ENCODE measurements at places on chromosomes 11 and 22.

DNA sequence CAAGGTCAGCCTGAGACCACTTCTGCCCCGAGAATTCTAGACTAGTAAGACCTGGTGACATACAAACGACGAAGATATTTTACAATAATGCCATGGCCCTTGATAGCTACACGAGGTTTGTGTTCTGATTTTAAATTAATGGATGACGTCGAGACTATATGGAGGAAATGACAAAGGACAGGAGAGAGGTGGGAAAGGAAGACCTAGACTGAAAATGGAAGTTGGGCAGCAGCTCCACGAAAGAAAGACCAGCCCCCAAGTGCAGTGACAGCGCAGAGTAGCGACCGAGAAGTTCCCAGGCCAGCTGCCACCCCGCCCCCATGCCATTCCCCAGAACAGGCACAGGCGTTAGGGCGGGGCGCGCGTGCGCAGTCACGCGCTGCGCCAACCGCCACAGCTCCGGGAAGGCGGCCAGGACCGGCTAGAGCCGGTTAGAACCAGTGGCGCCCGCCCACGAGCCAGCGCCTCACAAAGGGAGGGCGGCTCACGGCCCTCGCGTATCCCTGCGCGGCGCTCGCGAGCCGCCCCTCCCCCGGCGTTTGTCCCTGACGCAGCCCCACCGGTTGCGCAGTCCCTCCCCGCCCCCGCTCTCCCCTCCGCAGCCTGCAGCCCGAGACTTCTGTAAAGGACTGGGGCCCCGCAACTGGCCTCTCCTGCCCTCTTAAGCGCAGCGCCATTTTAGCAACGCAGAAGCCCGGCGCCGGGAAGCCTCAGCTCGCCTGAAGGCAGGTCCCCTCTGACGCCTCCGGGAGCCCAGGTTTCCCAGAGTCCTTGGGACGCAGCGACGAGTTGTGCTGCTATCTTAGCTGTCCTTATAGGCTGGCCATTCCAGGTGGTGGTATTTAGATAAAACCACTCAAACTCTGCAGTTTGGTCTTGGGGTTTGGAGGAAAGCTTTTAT is 1.5 kb upstream of the MALAT1 start:
- peak; percentile 85 for DNase-seq

DNA sequence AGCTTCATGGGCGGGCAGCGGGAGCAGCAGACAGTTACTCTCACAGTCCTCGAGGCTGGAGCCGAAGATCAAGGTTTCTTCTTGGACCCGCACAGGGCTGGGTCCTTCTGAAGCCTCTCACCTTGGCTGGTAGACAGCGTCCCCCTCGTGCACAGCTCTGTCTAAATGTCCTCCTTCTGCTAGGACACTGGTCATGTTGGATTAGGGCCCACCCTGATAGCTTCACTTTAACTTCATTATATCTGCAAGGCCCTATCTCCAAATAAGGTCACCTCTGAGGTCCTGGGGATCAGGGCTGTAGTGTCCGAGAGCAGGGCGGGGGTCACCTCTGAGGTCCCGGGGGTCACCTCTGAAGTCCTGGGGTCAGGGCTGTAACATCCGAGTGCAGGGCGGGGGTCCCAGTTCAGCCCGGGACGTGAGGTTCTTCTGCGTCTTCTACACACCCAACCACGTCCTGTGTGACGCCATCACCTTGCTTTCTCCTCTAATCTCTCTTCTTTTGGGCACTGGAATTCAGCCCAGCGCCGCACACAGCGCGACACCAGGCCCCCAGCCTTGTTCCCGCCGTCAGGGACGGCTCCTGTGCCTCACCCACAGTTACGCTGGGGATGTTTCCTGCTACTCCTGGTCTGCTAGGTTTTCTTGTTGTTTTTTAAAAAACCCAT is 34.1 kb upstream of the TOLLIP start:
- DNase-seq = no peak

- DNase-seq = no peak
Measured at GRCh38 chr11:86138958-86139357, 70.1 kb upstream of the PICALM start.

GRCh38 chr11:2748814-2749554 is 49.2 kb upstream of the KCNQ1OT1 start:
- no peak for DNase-seq
